ENCODE measurements at places on chromosomes 11 and 22. TPM values are rescaled to one million over a fixed set of nuclear protein-coding genes. Genes with fewer than 3 reads are reported as not detected.

The PANX3 gene
- total RNA-seq: not detected

The BIK gene
- 3.7 TPM for total RNA-seq

The FZD4 gene
- total RNA-seq: 2.3 TPM

The SOX10 gene
- total RNA-seq: 303 TPM

The DGAT2 gene
- total RNA-seq: 7.3 TPM

The APOL5 gene
- not detected for total RNA-seq

The SLC5A4 gene
- total RNA-seq: 0.05 TPM

The PAMR1 gene
- not detected for total RNA-seq

The NXPE4 gene
- not detected for total RNA-seq

The NCAPH2 gene
- total RNA-seq: 64.5 TPM

The GRM5 gene
- total RNA-seq: 0.30 TPM

The OR2D2 gene
- total RNA-seq: 0.40 TPM

The CDC42EP1 gene
- total RNA-seq: 10.9 TPM

The OR8J1 gene
- total RNA-seq: not detected

The POU2AF3 gene
- total RNA-seq: not detected

The ACTN3 gene
- total RNA-seq: not detected

The OR8A1 gene
- total RNA-seq: 0.61 TPM

Measured in A375 (cell line).